GM04503 (cell line): ENCODE measurements at places on chromosomes 16 and 17.

DNA sequence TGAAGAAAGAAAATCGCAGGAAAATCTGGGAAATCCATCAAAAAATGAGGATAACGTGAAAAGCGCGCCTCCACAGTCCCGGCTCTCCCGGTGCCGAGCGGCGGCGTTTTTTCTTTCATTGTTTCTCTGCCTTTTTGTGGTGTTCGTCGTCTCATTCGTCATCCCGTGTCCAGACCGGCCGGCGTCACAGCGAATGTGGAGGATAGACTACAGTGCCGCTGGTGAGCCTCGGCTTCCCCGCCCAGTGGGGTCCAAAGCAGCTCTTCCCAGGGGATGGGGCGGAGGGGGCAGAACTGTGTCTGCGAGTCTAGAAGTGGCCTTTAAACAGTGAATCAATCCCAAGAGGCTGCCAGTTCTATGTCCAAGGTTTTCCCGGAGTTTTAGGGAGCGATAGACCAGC lies 19.8 kb downstream of the FAM234A start:
- no peak for DNase-seq

DNA sequence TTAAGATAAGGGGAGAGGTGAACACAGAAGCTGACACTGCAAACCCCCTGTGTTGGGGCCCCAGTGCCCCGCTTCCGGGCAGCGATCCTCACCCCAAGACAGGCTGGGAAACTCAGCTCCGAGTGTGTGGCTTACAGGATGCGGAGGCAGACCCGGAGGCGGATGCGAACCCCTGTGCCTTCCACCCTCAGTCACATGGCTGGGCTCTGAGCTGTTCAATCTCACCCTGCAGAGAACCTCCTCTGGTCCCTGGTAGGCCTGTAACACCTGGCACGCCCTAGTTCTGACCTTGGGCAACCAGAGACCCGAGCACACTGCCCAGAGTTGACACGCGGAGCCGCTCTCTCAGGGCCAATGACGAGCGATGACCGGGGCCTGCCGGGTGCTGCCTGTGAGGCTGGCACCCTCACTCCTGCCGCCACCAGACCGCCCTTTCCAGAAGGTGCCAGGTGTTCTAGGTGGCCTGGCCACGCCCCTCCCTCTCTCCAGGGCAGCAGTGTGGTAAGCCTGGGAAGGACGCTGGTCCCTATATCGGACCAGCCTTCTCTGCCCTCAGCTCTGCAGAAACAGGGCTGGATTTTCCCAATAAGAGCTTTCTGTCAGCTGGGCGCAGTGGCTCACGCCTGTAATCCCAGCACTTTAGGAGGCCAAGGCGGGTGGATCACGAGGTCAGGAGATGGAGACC lies 23.3 kb downstream of the MEAK7 start:
- DNase-seq, result no peak

DNA sequence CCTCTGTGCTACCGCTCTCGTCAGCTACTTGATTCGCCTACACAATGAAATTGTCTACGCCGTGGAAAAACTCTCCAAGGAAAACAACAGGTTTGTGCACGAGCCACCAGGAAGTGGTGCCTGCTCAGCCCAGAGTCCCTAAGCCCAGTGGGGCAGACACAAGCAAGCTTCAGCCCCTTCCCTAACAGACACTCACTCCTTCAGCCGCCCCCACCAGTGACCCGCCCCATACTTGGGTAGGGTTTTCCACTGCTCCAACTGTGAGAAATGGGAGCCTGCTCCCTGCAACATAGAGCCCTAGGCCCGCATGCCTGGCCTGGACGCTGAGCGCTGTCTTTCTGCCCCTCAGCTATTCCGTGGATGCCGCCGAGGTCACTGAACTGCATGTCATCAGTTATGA lies 28.6 kb upstream of the ENDOV start:
- no peak for DNase-seq

- DNase-seq, result no peak
These were observed 3.7 kb downstream of the CHST5 start for GRCh38 chr16:75532142-75532765.

GRCh38 chr17:77679589-77679988 lies 278.9 kb upstream of the TNRC6C start:
- no peak for DNase-seq

DNA sequence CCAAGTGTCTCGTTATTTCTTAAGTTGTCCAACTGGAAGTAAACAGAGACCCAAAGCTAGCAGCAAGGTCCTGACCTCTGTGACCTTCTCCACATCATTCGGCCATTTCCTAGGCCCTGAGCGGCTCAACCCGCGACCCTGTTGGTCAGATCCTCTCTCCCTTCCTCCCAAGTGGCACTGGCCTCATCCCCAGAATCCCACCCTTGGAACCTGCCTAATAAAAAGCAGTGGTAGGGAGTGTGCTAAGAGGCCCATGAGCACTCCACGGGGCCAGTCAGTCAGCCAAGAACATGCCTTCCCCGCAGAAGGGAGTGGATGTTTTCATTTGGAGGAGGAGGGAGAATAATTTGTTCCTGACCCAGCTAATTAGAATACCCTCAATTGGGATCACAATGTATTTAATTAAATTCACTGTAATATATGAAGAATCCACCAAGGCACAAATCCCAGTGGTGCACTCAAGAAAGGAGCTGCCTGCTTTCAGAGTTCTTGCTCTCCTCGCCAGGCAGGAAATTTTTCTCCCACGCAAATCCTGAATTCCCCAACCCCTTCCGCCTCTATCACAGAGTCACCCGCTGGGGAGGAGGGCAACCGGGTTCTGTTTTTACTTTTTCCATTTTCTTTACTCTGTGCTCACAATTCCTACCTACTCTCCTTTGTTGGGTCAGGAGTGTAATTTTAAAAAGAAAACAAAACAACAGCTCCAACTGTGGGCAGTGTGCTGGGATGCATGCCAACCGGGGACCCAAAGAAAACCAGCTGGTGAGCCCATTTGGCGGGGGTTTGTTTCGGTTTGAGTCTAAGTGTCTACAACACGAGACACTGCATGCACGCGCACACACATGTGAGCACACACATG lies 153.4 kb downstream of the ZFHX3 start:
- no peak for DNase-seq

DNA sequence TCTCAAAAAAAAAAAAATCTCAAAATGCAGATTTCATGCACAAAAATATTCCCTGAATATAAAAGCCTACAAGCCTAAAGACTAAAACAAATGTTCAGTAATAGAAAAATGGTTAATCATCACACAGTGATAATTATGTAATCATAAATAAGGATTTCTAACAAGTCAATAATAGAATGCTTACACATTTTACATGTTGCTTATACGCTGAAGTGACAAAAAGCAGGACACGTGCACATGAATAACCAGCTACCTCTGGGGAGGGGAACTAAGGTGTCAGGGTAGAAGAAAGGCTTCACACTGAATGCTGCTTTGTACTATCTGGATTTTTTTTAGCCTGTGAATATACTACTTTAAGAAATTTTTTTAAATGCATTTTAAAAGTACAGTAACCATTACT lies 31.1 kb downstream of the HEATR6 start:
- no peak for DNase-seq

DNA sequence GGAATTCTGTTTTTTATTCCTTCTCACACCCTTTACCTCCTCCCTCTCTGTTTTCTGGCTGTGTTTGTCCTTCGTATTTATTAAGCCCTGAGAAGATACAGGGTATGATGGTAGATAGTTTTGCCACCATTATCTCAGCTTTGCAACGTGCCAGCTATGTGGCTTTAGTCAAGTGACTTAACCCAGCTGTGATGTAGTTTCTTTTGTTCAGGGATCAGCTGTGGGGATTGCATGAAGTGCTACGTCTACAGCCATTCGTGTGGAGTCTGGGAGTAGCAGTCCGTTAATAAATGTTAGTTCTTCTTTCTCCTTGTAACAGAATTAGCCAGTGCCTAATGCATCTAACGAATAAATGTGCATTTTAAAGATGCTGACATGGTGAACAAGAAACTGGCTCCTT lies 128.4 kb downstream of the HAPSTR1 start:
- DNase-seq, result no peak

GRCh38 chr17:49910094-49910857 lies 58.7 kb upstream of the DLX4 start:
- DNase-seq, result no peak

DNA sequence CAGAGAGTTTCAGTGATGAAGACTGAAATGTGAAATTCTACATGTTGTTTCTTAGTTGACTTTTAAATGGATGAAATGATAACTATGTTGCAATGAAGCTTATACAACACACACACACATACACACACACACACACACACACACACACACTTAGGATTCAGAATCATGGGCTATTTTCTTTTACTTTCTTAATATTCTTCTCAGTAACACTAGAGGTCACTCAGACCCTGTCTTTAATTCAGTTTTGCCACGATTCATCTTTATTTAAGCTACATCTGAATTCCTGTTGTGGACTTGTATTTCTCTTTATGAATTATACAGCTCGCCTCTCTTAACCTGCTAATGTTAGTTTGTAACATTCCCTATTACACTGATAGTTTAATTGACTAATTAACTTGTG lies 109.6 kb upstream of the GOT2 start:
- DNase-seq, result no peak

DNA sequence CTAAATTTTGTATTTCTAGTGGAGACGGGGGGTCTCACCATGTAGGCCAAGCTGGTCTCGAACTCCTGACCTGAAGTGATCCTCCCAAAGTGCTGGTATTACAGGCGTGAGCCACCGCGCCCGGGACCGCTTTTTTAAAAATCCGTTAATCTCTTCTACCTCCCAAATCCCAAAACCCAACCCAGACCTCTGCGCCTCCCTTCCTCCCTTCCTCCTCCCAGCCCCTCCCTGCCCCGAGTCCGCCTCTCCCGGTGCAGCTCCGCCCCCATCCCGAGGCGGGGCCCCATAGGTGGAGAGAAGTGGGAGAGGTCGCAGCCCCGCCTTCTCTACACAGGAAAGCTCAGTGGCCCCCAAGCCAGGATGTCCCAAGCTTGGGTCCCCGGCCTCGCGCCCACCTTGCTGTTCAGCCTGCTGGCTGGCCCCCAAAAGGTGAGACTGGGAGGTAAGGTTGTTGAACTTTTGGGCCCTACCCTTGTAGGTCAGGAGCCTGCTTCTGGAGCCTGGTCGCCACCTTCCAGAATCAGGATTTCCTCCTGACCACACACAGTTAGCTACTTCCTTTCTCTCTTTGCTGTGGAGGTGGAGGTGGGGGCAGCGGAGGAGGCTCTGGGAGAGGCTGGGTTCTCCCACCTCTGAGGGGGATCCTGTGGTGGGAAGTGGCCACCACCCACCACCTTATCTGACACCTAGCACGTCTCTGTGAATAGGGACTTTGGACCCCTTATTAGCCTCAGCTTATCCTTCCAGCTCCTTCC lies at the start of gene TMEM92:
TSS of gene TMEM92 (plus strand) at position 325 of the 755 bp plus-strand sequence. CDS start at position 361, 36 bp downstream.
- no peak for DNase-seq

DNA sequence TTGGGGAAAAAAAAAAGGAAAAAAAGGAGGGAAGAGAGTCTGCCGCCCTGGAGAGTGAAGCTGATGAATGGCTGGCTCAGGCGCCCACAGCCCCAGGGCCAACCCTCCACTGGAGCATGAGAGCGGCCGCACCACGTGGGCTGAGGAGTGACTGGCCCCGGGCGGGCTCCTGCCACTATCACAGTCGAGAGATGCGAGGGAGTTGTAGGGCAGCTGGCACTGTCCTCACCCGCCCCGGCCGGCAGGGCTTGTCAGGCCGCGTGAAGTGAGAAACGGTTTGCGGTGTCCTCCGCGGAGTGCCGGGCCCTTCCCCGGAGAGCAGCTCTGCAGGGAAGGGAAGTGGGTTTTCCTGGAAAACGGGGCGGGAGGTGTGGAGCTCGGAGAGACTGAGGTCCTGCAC lies 45.9 kb downstream of the JPH3 start:
- DNase-seq, result no peak

DNA sequence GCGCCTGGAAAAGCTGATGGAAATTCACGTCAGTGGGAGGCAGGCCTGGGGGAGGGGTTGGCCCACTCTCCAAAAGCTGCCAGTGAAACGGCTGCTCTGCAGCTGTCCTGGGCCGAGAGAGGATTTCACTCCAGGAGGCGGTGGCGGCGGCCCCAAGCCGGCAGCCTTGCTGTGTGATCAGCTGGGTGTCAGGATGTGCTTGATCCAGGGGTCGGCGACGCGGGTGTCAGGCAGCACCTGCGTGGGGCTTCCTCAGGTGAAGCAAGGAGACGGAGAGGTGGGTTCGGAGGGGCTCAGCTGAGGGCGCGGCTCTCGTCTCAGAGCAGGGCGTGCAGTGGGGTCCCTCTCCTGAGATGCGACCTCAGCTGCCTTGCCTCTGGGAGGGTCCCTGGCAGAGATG lies 7.0 kb downstream of the CBFA2T3 start:
- DNase-seq, result no peak

- no peak for DNase-seq
These were observed 28.5 kb upstream of the CREBBP start for GRCh38 chr16:3908951-3909437.

- DNase-seq, result no peak
These were observed 2.4 kb upstream of the MTSS2 start for GRCh38 chr16:70688246-70688742.

- no peak for DNase-seq
These were observed 1.1 kb downstream of the RPRML start for GRCh38 chr17:46977750-46978488.

GRCh38 chr17:29099527-29099926 lies 56.6 kb downstream of the PIPOX start:
- DNase-seq, result no peak

DNA sequence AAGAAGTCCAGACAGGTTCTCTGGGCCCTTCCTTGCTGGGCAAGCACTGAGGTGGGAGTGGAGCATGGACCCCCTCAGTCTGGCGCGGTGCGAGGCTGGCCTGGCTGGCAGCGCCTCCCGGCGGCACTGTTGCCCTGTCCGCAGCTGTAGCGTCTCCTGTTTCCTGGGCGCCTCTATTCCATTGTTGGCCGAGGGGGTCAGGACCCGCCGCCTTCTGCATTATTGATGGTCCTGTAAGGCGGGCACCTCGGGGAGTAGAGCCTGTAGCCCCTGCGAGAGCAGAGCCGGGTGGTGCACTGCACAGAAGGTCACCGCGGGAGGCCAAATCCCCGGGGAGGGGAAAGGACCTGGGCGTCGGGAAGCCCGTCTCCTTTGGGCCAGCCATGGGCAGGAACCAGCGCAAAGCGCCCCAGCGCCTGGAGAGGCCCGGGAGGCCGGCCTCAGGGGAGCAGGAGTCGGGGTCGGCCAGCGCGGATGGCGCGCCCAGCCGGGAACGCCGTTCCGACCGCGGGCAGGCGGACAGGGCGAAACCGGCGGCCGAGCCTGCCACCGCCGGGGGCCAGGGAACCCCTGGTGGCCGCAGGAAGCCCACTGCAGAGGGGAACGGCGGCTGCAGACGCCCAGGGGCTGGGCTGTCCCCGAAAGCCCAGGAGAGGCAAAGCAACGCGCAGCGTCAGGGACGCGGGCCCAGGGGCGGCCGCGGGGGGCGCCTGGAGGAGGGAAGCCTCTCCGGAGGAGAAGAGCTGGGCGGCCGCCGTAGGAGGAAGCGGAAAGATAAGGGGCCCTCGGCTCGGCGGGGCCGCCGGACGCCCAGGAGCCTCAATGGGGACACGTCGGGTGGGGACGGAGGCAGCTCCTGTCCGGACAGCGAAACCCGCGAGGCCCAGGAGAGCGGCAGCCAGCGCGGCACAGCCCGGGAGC lies at the start of gene MYO15B:
TSS of gene MYO15B (plus strand) at position 126 of the 921 bp plus-strand sequence. CDS start at position 384, 258 bp downstream.
- no peak for DNase-seq
